NCI-H1417 (cell line): ENCODE measurements at places on chromosomes 12 and 14.

DNA sequence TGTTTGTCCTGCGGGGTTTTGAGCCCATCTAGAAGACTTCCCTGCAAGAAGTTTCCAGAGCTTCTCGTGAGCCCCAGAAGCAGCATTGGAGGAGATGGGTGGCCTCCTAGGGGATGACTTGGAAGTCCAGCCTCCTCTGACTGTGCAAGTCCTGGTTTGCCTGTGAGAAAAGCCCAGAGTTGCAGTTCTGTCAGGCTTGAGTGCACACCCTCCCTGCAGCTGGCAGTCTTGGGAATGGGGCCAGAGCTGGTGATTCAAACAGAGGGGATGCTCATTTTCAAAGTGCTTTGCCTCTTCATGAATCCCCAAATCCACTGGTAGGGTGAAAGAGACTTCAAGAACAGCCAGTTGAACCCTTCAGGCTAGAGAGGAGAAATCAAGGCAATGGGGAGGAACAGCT lies 3.9 kb upstream of the PPP1R1A start:
- DNase-seq: no peak

DNA sequence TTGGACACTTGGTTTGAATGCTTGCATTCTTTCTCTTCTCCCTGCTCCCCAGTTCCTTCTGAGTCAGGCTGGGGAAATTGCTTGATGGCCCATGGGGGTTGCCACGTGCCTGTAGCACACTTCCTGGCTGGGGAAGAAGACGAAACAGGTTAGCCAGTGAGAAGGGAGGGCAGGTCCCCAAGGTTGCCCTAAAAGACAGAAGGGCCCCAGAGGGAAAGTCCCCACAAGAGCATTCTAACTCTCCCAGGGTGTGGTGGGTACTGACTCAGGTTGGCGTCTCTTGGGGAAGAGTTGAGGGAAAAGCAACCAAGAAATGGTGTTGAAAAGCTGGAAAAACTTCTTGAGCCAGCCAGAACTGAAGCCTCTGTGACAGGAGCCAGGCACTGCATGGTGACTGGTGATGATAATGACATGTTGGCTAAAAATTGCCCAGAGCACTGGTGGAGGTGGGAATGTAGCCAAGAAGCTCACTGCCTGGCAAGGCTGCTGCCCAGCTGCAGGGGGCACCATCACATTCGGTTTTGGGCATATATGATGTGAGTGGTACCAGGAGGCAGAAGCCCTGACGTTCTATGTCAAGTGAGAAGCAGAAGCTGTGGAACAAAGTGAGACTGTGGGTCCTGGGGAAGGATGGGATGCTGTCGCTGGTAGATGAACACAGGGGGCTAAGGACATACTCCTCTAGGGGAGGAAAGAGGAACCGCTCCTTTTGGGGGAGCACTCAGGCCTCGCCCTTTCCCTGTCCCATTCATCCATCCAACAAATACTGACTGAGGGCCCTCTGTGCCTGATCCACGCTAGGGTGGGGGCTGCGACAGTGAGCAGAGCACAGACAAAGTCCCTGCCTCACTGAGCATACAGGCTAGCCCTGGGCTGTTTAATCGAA lies 8.1 kb upstream of the RABGGTA start:
- no peak for DNase-seq

DNA sequence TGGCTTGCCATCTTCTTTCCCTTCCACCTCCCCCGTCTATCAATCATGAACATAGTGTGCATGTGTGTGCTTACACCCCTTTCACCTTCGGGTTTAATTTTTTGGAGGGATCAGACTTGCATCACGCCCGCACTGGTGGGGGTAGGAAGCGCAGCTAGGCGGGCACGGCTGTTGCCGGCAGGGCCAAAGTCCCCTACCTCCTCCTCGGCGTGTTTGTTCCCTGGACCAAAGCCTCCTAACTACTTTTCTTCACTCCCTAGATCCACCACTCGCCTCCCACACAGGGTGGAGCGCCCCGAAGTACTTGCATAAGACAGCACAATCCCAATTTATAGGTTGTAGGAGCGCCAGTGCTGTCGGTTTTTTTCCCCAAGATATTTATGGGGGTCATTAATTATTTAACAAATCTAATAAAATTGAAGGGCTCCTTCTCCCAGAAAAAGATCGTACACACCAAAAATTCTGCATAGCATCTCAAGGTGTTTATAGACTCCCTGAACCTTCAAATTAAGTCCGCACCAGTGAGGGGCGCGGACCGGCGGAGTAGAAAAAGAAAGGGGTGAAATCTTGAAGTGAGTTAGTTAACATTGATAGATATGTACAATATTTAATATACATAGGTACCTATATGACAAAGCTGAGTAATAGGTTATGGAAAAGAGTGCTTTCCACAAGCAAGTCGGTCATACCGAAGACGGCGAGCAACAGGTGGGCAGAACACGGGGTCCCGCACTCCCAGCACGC lies 717 bp downstream of the PKP2 start:
- peak; percentile 63 for DNase-seq

GRCh38 chr12:108255252-108255602 lies 83.9 kb downstream of the CMKLR1 start:
- no peak for DNase-seq

GRCh38 chr12:18864900-18865561 lies 127.1 kb downstream of the CAPZA3 start:
- peak; percentile 21 for DNase-seq

DNA sequence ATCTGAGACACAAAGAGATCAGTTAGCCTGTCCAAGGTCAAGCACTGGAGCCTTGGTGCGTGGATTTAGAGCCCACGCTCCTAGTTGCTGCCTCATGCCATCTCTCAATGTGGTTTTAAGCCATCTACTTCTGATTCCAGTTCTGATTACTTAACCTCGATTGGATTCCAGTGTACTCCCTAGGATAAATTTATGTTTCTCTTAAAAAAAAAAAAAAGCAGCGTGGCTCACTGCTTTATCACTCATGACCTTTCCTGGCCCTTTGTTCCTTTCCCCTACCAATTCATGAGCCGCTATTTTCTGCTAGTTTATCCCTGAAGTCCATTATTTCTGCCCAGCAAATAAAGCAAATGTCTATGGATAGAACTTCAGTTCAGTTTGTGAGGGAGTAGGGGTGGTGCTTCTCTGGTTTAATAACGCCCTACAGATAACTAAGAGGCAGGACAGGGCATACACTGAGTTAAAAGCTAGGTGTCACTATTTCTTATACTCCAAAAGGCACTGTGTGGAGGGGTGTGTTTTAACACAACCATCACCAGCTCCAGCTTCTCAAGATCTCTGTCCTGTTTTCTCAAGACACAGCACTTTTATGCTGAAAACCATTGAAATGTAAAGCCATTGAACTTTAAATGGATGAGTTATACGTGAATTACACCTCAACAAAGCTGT lies 9.8 kb upstream of the PARP11 start:
- no peak for DNase-seq

DNA sequence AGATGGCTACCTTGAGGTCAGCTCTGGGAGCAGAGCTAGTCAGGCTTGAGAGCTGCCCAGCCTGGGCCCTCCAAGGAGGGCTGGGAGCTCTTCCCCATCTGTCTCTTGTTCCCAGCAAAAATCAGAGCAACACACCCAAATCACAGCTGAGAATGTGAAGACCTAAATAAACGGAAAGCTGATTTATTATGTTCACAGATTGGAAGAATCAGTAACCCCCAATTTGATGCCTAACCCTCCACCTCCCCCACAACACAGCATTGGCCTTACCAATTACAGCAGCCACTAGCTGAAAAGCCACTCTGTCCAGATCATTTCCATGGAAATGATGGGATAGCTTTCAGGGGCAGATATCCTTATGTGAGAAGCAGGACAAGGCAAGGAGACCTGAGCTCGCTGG lies 7.1 kb upstream of the ACTN1 start:
- DNase-seq: no peak

DNA sequence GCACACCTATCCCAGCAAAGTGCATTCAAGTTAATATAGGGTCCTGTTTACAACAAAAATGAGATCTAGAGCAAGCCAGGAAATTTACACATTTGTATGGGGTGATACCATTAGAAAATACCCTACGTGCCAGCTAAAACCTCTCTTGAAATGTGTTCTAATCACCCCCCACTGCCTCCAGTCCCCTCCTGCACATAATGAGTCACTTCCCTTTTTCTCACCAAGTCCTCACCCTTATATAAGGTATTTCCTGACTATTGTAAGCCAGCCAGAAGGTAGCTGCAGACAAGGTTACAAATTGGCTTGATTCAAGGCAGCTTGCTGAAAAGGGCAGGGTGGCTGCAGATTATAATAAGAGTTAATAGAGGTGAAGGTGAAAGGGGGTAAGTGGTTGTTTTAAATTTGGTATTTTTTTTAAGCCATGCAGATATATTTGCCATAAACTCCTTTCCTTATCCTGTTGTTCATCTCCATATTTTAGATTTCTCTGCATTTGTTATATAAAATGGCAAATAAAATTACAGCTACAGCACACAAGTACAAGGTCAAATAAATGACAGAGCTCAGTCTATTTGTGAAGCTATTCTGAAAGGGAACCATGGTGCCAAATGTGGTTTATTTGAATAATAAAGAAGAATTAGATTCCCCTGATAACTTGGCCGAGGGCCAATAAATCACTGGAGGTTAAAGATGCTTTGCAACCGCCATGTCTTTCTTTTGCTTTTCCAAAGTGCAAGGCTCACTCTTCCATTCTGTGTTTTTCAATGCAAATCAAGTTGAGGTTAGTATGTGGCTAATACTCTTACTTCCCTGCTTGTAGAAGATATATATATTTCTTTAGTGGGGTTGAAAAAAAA lies 385.9 kb downstream of the EGLN3 start:
- no peak for DNase-seq

DNA sequence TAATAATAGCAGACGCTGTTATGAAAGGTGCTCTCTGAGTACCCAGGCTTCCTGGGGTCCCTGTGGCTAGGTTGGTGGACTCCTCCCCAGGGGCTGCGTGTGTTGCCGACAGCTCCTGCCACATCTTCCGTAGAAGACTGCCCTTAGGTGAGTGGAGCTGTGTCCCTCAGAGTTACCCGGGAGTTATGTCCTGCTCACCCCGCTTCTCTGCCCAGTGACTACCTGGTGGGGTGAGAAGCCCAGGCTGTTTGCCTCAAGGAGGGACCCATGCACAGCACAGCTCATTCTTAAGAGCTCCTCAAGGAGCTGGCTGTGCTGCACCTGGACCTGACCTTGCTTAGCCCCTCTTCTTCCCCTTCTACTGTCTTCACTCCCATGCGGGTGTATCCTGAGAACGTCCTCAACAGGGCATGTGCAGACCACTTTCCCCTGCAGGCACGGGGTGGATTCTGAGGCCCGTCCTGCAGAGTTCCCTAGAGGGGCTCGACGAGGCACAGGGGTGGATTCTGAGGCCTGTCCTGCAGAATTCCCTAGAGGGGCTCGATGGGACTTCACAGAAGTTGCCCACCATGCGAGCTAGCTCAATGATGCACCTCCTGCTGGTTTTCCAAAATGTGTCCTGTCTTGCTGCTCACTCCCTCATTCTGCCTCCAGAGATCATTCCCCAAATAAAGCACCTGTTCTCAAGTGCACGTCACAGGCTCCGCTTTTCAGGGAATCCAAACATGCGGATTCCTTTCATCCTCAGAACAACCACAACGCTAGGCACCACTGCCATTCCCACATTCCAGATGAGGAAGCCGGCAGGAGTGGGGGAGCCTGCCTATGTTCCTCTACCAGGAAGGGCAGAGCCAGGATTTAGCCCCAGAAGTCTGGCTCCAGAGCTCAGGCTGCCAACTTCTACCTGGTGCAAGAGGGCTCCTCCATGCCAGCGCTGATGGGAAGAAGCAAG lies 231.9 kb downstream of the GLT1D1 start:
- DNase-seq: no peak

GRCh38 chr12:48037267-48037915 lies 33.1 kb upstream of the COL2A1 start:
- peak; percentile 10 for DNase-seq

DNA sequence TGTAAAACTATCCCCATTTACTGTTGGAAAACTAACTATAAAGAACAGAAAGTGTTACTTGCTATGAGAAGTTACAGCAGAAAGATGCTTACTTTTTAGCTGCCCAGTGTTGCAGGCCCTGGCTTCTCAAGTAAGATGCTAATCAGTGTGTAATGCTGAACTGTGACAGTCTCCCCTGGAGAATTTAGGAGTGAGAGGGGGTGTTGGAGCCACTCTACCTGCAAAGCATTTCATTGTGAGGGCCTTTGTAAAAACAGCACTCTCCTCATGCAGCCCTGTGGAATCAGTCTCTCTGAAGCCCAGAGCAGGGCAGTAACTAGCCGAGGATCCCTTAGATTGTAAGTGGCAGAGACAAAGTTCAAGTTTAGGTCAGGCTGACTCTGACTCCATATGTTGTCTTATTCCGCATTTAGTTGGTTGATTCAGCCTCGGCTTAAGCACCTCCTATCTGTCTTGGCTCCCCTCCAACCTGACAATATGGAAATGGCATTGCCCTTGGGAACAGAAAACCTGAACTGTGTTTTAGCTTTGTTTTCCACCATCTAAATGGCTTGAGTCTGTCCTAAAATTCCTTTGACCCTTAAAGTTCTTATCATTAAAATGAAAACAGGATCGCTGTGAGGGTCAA lies 141.3 kb downstream of the PRKCH start:
- peak; percentile 22 for DNase-seq

DNA sequence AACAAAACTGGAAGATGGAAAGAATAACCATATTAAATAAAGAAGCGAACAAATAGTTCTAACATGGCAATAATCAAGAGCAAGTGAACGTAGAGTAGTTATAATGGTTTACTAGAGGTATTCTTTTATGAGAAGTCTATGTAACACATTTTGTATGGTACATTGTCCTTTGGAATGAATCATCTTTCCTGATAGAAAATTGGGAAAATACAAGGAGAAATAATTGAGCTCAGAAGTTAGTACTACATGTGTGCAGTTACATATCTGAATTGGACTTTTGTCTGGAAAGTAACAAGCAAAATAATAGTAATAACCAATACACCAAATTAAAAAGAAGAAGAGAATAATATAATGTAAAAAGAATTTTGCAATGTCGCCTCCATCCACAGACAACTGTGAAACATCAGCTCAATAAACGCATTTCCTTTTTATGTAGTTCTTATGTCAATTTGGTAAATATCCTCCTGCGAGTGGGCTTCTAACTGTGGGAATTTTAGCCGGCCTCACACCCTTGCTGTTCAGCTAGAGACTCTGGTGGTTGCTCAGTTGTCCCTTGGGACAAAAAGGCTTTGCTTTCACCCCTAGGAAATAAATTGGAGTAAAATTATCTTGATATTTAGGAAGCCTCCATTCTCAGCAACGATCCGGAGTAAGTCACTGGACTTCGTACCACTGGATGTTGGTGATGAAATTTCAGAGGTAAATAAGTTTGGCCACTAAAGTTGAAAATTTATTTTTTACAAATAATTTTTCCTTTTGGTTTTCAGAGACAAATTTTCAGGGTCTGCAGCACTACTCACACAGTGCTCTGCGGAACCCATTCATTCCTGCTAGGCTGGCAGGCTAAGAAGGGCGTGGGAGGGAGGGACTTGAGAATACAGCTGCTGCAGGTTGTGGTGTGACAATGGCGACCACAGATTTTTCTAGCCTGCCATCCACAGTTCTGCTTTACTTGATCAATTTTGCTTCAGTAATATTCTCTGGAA lies 1.1 kb upstream of the TUBA1A start:
- DNase-seq: peak; percentile 82
